ENCODE measurements at places on chromosomes 11 and 22.

DNA sequence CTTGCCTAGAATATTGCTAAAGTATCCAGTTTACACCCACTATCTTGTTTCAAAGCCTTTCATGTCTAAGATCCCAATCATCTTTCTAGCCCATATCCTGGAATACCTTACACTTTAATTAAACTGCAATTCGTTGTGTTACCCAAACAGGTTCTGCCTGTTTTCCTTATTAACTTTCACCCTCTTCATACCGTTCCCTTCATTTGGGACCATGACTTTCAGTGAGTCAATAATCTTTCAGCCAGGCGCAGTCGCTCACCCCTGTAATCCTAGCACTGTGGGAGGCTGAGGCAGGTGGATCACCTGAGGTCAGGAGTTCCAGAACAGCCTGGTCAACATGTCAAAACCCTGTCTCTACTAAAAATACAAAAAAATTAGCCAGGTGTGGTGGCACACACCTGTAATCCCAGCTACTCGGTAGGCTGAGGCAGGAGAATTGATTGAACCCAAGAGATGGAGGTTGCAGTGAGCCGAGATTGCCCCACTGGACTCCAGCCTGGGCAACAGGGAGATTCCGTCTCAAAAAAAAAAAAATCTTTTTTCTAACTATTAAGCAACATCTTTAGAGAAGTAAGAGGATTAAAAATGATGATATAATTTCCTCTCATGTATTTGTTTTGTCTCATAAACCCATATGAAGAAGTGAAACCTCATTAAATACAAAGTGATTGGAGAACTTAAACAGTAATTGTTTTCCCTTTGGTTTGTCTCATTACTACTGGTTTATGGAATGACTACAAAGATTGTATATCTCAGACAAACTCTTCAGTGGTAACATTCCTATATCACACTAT lies 20.7 kb downstream of the DMC1 start:
- no peak for DNase-seq

DNA sequence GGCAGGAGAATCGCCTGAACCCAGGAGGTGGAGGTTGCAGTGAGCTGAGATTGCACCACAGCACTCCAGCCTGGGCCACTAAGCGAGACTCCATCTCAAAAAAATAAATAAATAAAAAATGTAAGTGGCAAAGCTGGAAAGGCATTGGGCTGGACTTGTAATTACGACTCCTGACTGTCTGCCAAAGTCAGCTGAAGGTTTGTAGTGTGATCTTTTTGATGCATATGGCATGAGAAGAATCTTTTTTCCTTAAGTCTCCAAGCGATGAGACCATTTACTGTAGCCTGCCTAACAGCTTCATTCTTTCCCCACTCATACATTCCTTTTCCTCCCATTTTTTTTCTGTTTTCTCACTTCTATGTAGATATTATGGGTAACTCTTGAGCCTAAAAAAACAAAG lies 24.8 kb downstream of the CTNND1 start:
- DNase-seq: no peak

DNA sequence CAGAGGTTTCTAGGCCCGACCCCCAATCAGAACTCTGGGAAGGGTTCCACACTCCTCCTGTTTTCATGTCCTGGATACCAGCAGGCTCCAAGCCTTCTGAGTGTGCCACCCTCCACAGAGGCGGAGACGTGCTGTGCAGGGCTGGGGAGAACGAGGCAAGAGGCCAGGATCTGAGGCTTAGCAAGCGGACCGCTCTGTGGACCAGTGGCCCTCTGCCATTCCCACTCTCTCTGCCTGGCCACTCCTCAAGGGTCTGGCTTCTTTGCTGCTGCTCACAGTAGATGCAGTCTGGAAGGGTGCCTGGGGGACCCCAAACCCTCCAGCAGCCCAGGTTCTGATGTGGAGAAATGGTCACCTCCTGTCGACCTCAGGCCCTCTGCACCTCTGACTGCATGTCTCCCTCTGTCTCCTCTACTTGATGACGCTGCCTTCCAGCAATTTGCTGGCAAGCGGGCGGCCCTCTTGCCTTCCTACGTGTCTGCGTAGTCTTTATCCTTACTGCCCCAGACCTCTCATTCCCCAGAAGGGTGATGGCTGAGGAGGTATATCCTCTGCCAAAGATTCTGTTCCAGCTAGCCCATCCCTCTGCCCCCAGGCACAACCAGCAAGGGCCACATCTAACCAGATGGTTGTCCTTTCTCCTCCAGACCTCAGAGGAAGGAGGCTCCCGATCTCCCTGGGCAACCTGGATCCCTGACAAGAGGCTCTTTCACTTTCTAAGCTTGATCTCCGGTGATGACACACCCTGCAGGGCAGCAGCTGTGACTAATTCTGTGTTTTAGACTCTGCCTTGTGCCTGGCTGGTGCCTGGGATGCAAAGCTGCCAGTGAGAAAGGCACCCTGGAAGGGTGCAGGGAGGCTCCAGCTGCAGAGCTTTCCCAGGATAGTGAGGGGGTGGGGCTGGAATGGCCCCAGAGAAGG lies 87.3 kb downstream of the NAT10 start:
- no peak for DNase-seq

- DNase-seq: no peak
Observed at GRCh38 chr11:128498721-128499245, 88.6 kb downstream of the ETS1 start.

DNA sequence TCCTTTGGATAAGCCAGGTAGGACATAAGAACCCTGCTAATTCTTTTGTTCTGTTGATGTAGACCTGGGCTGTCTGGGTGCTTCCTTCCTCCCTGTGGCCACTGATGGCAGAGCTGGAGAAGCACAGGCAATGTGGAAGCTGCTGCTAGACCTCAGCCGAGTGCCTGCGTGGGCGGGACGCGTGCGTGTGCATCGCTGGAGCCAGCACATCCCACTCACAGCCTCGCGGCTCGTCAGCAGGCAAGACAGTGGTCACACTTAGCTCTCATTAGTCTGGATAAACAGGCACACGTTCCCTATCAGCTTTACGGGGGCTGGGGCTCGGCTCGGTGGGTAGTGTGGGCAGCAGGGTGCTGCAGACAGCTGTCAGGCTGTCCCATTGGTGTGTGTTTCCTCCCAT lies 155.7 kb downstream of the GRIK4 start:
- DNase-seq: no peak

DNA sequence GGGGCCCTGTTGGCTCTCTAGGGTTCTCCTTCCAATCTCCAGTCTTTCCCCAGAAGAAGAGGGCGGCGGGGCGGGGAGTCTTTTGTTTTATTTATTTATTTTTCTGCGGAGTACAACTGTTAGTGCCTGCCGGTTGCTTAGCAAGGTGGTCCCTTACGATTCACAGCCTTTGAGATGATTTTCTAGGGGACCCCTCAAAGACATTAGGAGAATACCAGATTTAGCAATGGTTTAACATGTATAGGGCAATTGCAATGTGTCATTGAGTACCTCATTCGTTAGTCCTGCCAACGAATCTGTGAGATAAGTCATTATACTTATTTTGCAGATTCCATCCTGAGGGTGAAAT lies 307 bp upstream of the MRPL16 start:
- no peak for DNase-seq

DNA sequence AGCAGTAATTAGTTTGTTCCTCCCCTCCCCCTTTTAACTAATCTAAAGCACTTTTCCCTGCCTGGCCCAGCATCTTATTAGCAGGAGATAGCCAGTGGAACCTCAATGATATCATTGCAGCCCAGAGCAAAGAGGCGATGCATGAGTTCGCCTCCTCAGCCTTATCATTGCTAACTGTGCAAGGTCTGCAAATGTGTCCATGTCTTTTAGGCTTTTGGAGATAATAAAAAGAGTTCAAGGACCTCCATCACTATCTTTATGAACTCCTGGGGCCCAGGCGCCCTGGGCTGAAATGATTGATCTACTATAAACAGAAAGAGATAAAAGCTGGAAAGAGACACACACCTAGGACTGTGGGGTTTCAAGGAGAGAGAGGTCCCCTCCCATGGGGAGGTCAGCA lies 124.2 kb upstream of the TBCEL start:
- no peak for DNase-seq

GRCh38 chr22:25514436-25515180 lies 49.9 kb upstream of the GRK3 start:
- no peak for DNase-seq

- DNase-seq: no peak
Observed at GRCh38 chr11:121040614-121041002, 16.7 kb downstream of the TBCEL start.

DNA sequence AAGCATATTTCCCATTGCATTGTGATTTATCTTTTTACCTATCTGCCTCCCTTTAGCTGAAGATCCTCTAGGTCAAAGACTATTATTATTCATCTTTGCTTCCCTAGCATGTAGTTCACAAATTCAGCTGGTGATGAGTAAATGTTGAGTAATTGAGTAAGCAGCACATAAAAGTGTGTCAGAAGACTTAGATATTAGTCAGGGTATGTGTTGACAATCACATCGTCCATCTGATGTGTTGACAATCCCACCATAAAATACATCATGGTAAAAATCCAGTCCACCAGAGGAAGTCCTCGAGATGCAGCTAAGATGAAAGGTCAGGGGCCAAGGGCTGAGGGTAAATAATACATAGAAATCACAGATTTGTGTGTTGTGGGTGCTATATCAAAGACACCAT lies 22.9 kb upstream of the ABTB2 start:
- DNase-seq: no peak

- DNase-seq: no peak
Observed at GRCh38 chr22:20036084-20036482, 15.2 kb downstream of the TANGO2 start.

DNA sequence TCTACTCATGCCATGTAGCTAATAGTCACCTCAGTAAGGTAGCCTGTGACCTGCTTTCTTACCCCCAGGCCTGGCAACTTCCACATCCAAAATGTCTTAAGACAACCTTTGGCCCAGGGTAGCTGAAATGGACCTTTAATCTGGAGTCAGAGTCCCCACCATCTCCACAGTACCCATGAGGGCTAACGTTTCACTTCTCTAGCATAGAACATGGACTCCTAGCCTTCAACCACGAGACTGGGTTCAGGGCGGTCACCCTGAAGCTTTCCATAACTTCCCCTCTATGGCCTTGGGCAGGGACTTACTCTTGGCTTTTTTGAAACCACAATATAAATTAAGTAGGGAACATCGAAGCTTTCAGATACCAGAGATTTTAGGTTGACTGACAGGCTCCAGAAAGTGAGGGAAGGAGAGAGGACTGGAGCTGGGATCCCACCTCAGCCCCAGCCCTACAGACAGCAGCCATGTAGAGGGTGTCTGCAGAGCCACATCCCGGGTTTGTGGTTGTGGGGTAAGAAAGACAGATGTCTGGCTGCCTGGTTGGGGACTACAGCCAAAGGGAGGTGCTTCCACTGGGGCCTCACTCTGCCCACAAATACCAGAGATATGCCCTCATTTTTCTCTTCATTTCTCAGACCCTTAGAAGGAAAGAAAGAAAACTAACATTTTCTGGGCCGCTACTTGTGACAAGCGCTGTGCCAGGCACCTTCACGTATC lies 2.6 kb downstream of the TBC1D10A start:
- no peak for DNase-seq

DNA sequence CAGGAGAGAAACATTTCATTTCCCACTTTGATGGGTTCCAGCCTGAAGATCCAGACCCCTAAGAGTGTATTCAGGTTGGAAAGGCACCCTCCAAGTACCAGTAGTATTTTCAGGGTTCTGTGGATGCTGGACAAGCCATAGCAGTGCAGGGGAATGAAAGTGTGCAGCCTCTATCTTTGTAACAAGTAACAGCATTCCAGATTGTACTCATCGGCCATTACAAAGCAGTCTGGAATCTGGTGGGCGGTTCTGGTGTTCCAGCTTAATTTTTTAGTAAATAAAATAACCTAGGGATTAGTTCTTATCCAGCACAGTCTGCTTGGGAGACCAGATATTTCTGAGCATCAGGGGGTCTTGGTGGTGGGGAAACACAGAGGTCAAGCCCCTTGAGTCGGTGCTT lies 22.6 kb downstream of the APLNR start:
- no peak for DNase-seq

DNA sequence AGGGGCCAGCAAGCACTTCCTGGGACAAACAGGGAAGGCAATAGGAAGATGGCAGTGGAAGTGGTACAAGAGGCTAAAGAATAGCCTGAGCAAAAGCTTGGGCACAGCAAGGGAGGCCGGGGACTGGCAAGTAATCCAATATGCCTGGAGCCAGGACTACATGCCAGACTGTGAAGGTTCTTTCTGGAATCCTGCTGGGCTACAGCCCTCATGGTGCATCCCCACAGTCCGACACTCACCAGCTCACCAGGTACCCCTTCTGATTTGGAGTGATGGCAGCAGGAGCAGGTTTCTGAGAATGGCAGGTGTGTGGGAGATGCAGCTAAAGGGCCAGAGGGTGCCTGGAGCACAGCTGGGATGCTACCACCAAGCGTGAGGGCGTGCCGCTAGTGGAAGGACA lies 32.2 kb upstream of the POGLUT3 start:
- DNase-seq: no peak

GRCh38 chr22:27212102-27212501 lies 554.7 kb downstream of the MIAT start:
- no peak for DNase-seq

DNA sequence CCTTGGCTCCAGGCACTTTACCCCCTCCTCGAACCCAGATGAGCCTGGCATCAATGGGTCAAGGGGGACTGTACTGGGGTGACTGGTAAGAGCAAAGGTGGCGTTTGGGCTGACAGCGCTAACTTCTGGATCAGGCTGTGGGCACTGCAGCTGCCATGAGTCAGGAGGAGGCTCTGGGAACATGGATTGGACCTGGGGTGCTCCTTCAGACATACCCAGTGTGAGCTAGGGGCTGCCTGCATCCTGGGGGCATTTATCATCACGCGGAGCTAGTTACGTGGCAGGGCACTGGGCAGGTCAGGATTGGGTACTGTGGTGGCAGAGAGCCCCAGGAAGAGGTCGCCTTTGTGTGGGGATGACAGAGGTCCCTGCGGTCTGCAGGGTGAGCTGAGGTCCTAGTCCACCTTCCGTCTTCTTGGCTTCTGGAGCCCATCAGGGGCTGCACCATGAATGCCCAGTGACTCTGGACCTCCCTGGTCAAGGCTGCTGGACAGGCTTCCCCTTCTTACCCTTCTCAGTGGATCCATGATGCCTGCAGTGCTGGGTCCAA lies 13.1 kb downstream of the GRIK4 start:
- no peak for DNase-seq

- DNase-seq: no peak
Observed at GRCh38 chr11:95453616-95454171, 222.7 kb upstream of the SESN3 start.

DNA sequence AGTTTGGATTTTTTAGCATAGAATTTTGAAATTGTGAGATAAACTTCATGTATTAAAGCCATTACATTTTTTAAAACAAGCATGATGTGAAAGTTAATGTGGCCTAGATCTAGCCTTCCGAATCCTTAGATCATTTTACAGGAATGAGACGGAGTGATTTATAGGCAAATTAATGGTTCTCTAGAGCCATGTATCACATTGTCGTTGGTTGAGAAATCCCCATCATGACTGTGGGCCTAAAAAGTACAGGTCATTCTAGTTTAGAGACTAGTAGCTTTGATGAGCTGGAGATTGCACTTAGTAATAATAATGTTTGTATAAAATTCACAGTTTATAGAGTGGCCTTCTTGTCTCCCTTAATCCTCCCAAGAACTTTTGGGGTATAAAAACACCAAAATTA lies 7.1 kb downstream of the EWSR1 start:
- no peak for DNase-seq

GRCh38 chr11:105937738-105938137 lies 84.3 kb downstream of the MSANTD4 start:
- no peak for DNase-seq

All from stimulated activated CD4-positive, alpha-beta T cell treated with anti-CD3 and anti-CD28 coated beads, TNF-alpha, amount 100 ng/mL, for 1 hour (primary cell).